ENCODE measurements at places on chromosomes 2 and 18. TPM values are rescaled to one million over a fixed set of nuclear protein-coding genes. Genes with fewer than 3 reads are reported as not detected.

GRCh38 chr2:15693926-15694588, 102.4 kb downstream of the DDX1 start:
- DNase-seq: no peak

The SCYGR4 gene
- not detected for total RNA-seq

The ARHGAP25 gene
- total RNA-seq: not detected

GRCh38 chr2:144348846-144349245, 171.1 kb downstream of the ZEB2 start:
- no peak for DNase-seq

The ZNF519 gene
- 7.6 TPM for total RNA-seq

DNA sequence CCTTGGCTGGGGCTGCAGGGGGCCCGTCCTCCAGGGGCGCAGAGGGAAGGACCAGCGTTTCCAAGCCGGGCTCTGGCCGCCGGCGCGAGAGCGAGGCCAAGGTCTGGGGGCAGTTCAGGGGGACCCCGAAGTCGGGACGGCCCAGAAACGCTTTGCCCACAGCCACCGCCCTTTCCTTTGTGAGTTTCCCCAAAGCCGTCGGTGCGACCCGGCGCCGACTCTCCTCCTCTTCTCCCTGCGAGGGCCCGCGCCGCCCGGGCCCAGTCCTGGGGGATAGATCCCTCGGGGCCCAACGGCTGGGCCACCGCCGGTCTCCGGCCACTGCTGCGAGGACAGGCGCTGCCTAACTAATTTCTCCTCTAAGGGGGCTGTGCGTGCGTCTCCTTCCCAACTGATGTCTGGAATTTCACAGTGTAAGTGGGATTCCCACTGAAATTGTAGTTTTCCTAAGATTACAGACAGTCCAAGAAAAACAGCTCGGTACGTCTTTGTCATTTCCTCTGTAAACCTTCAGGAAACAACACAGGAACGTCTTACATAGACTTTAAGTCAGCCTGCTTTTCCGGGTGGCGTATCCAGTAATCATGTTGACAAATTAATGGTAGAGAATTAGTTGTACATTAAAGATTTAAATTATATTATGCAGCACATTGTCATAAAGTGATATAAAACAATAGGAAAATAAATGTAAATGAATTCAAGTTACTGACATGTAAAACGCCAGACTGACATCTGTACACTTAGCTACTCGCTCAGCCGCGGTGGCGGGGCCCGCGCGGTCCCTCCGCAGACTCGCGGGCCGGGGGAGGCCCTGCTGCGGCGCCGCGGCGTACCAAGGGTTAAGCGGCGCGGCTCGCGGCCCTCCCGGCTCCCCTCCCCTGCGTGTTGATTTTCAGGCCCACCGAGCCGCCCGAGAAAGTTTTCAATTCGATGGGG, 139.4 kb upstream of the SIX3 start:
- DNase-seq: no peak

DNA sequence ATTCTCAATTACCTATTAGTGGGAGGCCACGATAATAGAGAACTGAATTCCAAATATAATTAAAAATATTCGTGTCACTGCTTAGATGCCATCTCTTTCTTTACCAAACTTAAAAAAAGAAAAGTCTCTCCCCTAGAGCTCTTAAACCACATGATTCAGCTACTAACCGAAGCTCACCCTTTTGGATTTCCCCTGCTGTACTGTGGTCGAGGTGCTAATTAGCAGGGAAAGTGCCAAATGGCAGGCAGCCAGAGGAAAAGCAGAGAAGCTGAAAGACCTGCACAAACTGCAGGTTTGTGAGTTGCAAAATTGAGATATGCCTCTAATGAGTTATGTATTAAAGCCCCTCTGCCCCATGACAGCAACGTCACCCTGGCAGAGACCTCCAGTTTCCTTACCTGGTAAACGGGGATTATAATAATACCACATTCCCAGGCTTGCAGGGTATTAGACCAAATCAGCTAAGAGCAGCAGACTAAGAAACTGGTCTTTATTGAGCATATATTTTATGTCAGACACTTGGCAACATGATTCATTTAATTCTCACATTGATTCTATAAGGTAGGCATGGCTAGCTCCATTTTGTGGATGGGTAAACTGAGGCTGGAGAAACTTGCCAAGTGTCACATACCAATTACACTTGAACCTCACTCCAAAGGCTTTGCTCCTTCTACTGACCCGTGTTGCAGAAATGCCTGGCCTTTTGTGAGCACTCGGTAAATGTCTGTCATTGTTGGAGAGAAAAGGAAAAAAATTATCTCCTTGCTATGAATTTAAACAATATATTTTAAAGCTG, 259.7 kb downstream of the LPIN1 start:
- DNase-seq: peak; percentile 80

DNA sequence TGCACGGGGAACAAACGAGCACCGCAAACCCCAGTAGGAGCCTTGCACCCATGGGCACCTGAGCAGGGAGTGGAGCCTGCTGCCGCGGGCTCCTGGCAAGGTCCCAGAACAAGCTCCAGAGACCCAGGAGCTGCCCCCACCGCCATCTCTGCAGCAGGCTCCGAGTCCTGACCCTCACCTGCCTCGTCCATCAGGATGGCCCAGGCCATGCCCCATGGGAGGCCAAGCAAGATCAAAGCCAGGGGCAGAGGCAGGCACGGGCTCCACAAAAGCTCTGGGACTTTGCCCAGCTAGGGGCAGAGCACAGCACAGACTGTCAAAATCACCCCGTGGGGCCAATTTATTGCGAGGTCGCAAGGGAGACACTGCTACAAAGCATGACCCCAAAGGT, 43.6 kb downstream of the GPC1 start:
- no peak for DNase-seq

- DNase-seq: no peak
These were observed 222.3 kb downstream of the IKZF2 start for GRCh38 chr2:212929116-212929515.

DNA sequence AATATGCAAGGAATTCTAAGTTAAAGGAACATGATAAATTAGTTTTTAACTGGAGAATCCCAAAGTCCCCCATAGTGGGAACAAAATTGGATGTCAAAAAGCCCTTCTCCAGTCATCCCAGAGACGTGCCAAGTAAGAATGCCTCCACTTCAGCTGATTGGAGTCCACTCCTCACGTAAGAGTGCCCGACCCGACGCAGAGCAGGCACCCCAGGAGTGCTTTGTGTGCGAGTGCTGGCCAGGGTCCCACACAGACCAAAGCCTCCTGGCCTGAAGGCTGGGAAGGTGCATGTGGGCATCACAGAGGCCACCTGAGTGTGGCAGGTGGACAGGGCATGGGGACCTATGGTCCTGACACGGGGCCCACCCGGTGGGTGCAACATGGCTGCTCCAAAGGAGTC, 183.5 kb downstream of the GLI2 start:
- DNase-seq: no peak

The LAMA3 gene
- 2.9 TPM for total RNA-seq

DNA sequence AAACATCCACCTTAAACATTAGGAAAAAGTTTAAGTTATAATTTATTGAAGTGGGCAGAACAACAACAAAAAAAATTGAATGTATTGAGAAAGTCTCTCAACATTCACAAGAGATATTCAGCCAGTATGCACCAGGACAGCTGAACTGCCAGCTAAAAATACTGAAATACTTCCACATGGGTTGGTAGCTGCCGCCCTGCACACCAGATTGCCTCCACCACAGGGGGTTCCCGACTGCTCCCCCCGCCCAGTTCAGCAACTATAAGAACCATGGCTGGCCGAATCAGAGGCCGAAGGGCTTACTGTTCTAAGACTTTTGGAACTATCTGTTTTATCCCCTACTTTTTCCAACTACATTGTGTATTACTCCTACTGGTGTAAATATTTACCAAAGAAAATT, 150.0 kb upstream of the LRP1B start:
- no peak for DNase-seq

- DNase-seq: no peak
These were observed 42.8 kb downstream of the SP110 start for GRCh38 chr2:230176996-230177395.

DNA sequence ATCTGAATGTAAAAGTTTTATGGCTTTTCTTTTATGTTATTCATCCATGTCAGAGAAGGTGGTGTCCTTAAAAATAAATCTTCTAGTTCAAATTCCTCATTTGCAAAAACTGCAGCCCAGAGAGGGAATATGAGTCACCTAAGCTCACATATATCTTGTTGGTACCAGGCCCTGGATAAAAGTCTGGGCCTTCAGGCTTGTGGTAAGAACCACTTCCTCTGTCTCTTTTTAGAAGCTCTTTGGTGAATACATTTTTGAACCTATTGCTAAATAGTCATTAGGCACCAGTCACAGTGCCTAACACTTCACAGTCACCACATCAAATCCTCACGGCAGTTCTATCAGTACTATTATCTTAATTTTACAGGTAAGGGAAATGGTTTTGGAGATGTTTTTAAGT, 199.2 kb downstream of the KCNS3 start:
- DNase-seq: peak; percentile 94

- DNase-seq: no peak
These were observed 16.0 kb downstream of the GRB14 start for GRCh38 chr2:164605295-164605694.

- DNase-seq: peak; percentile 7
These were observed 228.3 kb upstream of the SIX3 start for GRCh38 chr2:44713170-44713569.

The IL1RL2 gene
- total RNA-seq: 0.39 TPM

DNA sequence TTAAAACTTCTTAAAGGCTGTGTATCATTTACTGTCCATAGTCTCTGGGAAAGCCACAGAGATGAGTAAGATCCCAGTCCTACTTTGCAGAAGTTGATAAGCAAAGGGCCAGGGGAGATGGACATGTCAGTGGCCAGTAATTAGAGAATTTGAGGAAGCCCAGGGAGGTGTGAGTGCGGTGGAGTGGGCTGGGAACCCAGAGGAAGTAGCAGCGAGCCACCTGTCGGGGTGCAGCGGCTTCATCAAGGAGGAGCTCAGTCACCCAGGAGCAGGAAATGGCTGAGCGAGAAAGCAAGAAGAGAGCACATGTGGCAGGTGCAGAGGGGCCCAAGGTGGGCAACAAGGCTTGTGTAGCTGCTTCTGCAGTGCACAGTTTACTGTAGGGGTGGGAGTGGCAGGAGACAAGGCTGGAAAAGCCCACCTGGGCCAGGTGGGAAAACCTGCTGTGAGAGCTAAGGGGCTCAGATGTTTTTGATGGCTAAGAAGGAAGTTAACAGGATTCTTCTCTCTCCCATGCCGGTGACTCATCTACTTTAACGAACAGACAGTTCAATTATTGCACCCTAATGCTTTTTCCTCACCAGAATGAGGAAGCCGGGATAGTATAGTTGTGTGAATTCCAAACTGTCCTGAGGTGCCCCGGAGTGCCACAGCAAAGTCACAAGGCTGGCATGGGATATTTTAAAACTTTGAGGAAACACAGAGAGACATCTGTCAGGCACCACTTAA, 34.8 kb upstream of the MGAT5 start:
- peak; percentile 27 for DNase-seq

- DNase-seq: no peak
These were observed 51.5 kb downstream of the CYP26B1 start for GRCh38 chr2:72096181-72096580.

The IL1F10 gene
- total RNA-seq: not detected

DNA sequence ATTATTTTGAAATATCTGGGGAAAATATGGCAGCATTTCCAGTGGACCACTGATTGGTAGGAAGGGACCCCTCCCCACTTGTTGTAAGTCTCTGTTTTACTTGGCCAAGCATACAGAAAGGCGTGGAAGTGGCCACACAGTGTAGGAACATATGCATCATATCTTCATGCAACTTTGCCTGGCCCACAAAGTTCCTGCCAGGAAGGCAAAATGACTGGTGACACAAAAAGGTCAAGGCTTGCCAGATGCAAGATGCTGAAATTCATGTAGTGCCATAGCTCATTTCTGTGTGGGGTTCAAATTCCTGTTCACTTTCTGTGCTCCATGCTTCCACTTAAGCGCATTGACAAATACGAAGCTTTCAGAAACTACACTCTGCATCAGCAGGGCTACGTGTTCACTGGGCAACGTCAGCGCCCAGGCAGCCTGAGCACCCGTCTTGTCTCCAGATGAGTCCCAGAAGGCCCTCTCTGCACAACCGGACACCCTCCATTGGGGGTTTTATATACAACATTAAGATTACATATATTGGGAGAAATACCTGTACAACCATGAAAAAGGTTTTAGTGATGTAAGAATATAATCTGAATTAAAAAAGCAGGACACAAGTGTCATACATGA, 3.6 kb downstream of the DYNC2LI1 start:
- DNase-seq: no peak

The CDK5R2 gene
- 0.20 TPM for total RNA-seq

The TANC1 gene
- 24.4 TPM for total RNA-seq

GRCh38 chr18:57409650-57410049, 25.5 kb upstream of the ONECUT2 start:
- DNase-seq: no peak

DNA sequence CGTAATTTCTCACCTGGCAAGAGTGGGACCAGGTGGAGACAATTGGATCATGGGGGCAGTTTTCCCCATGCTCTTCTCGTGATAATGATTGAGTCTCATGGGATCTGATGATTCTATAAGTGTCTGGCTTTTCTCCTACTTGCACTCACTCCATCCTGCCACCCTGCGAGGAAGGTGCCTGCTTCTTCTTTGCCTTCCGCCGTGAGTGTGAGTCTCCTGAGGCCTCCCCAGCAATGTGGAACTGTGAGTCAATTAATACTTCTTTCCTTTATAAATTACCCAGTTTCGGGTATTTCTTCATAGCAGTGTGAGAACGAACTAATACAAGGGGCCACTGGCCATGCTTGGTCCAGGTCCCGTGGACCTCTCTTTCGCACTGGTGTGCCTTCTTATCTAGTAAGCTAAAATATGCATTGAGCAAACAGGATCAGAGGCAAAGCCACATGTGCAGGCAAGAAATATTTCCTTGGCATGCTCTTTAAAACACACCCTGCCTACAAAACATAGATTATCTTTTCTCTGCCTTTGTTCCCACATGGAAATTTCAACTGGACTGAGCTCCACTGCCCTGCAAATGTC, 821.1 kb downstream of the TRIB2 start:
- DNase-seq: no peak

The RRM2 gene
- total RNA-seq: 144 TPM

The SCG2 gene
- 79.7 TPM for total RNA-seq

GRCh38 chr2:112915300-112916144, 4.6 kb downstream of the IL37 start:
- DNase-seq: no peak

The LYPD6B gene
- total RNA-seq: 21.6 TPM

GRCh38 chr2:37005118-37005868, 39.0 kb upstream of the STRN start:
- peak; percentile 16 for DNase-seq

The TMEM178A gene
- total RNA-seq: 0.10 TPM

The HAT1 gene
- total RNA-seq: 164 TPM

- peak; percentile 71 for DNase-seq
These were observed 51.2 kb upstream of the PXDN start for GRCh38 chr2:1795261-1796231.

DNA sequence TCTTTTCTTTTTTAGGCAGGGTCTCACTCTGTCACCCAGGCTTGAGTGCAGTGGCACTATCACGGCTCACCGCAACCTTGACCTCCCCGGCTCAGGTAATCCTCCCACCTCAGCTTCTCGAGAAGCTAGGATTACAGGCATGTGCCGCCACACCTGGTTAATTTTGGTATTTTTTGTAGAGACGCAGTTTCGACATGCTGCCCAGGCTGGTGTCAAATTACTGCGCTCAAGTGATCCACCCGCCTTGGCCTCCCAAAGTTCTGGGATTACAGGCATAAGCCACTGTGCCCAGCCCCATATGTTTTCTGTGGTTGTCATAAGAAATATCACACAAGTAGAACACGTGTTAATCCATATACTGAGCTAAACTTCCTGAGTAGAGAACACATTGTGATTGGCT, 14.6 kb downstream of the ENOSF1 start:
- no peak for DNase-seq

The CXCR4 gene
- total RNA-seq: not detected

The ZAP70 gene
- 2.0 TPM for total RNA-seq

- DNase-seq: no peak
These were observed 100.1 kb upstream of the MAP4K4 start for GRCh38 chr2:101597347-101597944.
